ENCODE measurements at places on chromosomes 2 and 18.

DNA sequence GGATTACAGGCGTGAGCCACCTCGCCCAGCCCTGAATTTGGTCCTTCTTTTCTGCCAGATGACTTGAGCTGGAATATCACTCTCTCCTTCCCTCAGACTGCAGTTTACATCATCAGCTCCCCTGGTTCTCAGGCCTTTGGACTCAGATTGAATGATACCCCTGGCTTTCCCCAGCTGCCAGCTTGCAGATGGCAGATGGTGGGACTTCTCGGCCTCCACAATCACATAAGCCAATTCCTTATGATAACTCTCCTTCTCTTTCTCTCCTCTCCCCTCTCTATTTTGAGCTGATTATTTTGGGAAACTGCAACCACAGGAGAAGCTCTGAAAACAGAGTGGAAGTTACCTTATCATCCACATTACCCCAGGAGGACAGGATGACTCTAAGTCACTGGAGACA is 33.4 kb upstream of the ATP8B1 start:
- DNase-seq = no peak

DNA sequence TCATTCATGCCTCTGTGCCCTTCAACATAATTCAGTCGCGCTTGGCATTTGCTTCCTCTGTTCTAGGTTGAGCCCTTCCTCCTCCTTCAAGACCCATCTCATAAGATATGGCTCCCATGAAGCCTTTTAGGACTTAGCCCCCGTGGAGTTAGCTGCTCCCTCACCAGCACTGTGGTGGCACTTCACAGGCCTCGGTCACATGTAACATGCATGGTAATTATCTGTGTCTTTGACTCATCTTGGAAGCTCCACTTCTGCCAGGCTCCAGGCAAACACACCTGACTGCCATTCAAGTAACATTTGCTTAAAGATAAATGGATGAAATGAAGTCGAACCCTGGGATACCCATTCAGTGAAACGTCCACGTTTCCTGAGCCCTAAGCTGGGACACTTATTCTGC is 484.7 kb downstream of the EIPR1 start:
- no peak for DNase-seq

DNA sequence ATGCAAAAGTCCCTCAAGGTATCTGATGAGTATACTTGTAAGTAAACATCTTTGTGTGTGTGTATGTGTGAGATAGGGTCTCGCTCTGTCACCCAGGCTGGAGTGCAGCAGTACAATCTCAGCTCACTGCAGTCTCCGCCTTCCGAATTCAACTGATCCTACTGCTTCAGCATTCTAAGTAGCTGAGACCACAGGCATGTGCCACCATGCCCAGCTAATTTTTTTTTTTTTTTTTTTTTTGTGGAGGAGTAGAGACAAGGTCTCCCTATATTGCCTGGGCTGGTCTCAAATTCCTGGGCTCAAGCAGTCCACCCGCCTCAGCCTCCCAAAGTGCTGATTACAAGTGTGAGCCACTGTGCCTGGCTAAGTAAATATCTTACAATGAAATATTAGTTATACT is 23.2 kb downstream of the ADAM17 start:
- no peak for DNase-seq

DNA sequence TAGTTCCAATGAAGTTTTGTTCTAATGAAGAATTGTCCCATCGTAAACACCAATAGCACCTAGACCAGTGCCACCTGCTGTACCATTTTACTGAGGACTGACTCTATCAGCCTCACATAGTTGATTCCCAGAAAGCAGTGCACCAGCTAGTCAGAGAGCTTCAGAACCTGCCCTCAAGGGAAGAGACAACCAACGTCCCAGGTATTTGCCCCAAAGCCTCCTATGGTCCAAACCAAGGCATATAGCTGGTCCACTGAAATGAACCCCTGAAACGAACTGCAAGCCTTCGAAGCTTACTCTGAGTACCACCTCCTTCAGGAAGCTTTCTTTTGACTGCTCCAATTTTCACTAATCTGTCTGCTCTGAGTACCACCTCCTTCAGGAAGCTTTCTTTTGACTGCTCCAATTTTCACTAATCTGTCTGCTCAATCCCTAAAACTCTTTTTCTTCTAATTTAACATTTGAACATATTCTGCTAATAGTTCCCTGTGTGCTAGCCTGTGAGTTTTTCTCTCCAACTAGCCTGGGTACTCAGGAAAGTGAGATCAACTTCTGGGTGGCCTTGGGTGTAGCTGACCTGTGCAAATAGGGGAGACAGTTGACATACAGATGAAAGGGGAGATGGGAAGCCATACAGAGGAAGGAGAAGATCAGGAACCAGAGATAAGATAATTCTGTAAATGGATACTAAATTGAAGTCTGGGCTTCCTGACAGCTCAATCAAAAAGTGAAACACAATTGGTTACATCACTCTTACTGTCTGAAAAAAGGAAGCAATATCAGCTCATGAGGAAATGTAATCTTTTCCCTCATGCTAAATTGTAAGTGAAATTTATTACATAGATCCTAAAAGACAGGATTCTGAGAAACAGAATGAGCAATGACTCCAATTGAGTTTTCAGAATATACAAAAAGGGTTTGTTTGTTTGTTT is 33.5 kb upstream of the EML4 start:
- DNase-seq = no peak

GRCh38 chr2:222730366-222730999 is 59.0 kb downstream of the MOGAT1 start:
- no peak for DNase-seq

DNA sequence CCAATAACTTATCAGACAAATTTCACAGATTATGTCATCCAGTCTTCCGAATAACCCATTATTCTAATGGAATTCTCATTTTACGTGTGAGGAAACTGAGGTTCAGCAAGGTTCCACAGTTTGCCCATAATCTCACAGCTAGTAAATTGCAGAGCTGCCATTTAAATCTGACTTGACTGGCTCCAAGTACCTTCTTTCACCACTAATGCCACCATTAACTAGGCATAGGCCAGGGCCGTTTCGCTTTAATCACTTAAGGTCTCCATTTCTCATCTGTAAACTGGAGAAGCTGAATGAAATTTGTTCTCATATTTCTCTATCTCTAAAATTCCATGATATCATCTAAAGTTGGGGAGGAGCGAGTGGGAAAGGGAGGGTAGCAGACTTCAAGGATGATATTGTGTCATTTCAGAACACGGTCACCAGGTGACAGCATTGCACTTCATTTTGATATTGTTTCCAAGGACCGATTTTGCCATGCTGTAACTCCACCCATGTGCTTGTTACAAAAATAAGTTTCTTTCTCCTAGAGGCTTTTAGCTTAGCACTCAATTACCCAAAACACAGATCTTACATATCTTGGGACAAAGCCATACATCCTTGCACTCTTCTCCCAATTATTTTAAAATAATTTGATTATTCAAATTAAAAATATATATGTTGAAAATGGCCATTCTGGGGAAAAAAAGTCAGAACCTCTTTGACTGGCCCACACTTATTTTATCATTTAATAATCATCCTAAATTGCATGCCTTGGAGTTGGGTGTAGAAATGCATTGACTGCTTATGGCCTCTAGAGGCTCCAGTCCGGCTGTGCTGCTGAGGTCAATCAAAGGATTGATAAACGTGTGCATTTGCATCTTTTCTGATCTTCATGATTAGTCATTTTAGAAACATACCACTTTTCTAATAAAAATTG is 123.8 kb downstream of the AKAIN1 start:
- DNase-seq = peak; percentile 16

GRCh38 chr2:240346753-240347372 is 88.6 kb upstream of the GPC1 start:
- DNase-seq = no peak

- DNase-seq = no peak
Measured at GRCh38 chr2:206062724-206063123, 23.2 kb downstream of the INO80D start.

DNA sequence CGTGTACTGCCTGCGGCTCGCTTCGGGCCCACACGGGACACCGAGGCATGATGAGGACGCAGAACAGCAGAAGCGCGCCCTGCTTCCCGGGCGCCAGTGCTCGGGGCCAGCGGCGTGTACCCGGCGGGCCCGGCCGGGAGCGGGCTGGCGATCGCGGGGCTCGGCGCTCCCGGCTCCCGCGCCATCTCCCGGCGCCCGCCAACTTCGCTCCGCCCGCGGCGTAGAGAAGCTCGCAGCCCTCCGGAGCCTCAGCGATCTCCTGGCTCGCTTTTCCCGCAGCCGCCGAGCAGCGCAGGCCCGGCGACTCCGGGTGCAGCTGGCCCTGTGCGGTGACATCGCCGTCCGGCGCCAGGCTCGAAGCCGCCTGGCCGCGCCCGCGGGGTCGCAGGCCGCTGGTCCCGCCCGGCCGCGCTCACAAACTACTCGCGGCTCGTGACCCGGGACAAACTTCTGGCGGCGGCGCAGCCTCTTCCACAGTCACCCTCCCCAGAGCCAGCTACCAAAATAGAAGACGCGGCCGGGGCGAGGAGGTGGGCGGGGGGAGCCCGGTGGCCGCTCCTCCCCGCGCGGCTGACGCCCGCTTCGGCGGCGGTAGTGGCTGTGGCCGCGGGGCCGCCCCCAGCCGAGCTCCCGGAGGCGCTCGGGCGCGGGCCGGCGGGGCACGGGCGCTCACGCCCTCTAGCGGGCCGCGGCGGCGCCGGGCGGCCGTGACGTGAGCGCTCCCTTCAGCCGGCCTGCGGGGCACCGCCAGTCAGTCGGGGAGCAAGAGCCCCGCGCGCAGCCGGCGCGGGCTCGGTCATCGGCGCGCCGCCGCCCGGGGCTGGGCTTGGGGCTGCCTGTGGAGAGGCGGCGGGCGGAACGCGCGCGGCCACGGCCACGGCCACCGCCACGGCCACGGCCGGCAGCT is at the start of gene PTPRM:
Gene PTPRM, plus strand, starts transcription at position 750 of the 907 bp plus-strand sequence. CDS start 503 bp downstream, outside the sequence.
- no peak for DNase-seq
